ENCODE measurements at places on chromosomes 2 and 18. TPM values are rescaled to one million over a fixed set of nuclear protein-coding genes. Genes with fewer than 3 reads are reported as not detected.

DNA sequence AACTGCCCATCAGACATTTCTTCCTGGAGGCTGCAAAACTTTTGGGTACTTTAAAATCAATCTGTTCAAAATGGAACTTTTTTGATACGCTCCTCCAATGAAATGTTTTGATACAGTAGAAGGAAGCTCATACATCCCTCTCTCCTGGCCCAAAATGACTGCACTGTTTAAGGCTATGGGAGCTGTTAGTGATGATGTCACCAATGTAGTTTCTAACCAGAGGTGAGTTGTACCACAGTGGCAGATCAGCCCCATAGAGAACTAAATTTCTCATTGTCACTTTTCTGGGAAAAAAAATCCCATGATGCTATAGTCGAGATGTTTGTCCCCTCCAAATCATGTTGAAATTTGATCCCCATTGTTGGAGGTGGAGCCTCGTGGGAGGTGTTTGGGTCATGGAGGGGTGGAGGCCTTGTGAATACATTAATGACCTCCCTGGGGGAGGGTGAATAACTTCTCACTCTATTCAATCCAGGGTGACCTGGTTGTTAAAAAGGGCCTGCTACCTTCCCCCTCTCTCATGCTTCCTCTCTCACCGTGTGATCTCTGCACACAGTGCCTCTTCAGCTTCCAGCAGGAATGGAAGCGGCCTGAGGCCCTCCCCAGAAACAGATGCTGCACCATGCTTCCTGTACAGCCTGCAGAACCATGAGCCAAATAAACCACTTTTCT is 117.4 kb upstream of the NPAS2 start:
- no peak for DNase-seq

GRCh38 chr2:177268901-177269300 is 4.4 kb upstream of the NFE2L2 start:
- no peak for DNase-seq

PDE1A gene
- polyA plus RNA-seq: 24.5 TPM

OR6B2 gene
- not detected for polyA plus RNA-seq

GRCh38 chr2:99340669-99341236 is 3.6 kb downstream of the EIF5B start:
- DNase-seq: no peak

- DNase-seq: no peak
Measured at GRCh38 chr2:43019536-43020183, 206.7 kb downstream of the ZFP36L2 start.

IFIH1 gene
- polyA plus RNA-seq: 9.2 TPM

DNA sequence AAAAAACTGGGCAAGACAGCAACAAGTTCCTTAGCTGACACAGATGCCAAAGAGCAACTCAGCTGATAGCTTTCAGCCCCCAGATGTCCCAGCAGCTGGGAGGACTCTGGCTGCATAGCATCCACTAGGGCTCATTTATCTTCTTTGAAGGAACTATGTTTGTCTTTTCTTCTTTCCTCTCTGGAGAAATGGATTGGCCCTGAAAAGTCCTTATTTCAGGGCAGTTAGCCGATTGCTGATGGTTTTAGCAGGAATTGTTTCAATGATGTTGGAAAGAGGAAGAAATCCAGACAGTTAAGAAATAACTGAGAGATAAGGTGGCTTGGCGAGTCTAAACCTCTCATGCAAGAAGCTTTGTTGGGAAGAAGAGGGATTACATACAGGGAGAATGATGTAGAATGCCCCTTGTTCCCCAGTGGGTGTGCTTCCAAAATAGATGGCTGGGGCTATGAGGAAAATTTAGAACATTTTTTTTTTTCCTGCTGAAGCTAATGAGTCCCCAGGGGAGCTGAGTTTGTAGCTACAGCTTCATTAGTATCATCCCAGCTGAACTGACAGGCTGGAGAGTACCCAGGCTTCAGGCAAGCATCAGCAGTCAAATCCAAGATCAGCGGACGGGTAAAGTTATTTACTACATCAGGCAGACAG is 33.6 kb upstream of the SERPINE2 start:
- no peak for DNase-seq

- no peak for DNase-seq
Measured at GRCh38 chr2:225566798-225567197, 167.3 kb downstream of the NYAP2 start.

- no peak for DNase-seq
Measured at GRCh38 chr18:74524097-74524496, 10.2 kb upstream of the CNDP1 start.

GRCh38 chr2:159880729-159881128 is 82.7 kb upstream of the CD302 start:
- DNase-seq: no peak

DNA sequence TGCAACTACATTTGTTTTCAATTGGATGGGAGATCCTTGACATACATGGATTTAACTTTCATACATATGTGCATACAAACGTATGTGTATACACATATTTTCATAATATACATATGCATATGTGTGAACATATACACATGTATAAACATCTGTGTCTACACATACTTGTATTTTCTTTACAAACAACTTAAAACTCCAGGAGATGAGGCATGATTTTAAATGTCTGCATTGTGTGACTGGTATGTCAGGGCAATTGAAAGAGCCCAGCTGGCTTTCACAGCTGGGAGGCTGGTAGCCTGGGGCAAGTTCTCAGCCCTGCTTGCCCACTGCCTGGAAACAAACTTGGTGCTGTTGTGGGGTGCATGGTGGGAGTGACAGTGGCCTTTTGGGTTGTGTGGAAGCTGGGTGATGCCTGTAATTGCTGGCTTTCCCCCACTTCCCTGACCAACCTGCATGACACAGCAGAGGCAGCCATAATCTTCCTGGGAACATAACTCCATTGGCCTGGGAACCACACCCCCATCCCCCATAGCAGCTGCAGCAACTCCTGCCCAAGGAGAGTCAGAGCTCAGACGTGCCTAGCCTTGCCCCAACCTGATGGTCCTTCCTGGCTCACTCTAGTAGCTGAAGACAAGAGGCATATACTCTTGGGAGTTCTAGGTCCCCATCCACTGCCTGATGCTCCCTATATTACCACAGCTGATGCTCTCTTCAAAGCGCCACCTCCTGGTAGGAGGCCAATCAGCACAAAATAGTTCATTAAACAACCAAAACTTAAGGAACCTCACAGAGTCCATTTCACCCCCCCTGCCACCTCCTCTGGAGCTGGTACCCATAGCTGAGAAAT is 158.3 kb downstream of the CERS6 start:
- no peak for DNase-seq

SMYD1 gene
- not detected for polyA plus RNA-seq

- no peak for DNase-seq
Measured at GRCh38 chr18:58649966-58650816, 21.1 kb upstream of the MALT1 start.

- no peak for DNase-seq
Measured at GRCh38 chr18:45040879-45041278, 360.2 kb downstream of the SETBP1 start.

DNA sequence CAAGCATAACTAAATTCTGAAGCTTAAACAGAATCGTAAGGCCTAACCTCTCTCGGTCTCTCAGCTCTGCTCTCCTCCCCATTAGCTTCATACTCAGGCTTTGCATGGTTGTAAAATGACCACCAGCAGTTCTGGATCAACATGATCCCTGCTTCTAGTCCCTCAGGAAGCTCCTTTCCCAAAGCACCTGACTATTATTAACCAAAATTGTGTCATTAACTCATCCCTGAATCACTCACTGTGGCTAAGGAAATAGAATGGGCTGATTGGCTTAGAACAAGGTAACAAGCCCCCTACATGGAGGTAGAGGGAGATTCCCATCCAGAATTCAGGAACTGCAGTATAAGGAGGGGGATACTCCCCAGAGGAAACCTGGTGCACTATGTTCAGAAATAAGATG is 448.3 kb downstream of the ARHGAP15 start:
- DNase-seq: no peak

DNA sequence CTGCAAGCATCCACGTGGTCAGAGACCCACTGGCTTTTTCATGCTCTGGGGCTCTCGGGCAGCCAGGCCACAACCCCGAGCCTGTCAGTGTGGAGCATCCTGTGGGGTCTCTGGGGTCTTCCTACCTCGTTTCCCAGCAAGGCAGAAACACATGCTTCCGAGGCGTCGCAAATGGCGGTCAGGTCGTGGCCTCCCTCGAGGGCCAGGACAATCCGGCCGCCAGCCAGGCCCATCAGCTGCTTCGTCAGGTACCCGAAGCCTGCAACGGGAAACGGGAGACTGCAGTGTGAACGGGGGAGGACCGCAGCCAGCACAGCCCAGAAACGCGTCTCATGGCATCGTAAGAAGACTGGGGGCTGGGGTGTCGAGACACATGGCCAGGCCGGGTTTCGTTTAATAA is 218.7 kb downstream of the TWIST2 start:
- no peak for DNase-seq

EMILIN2 gene
- 13.2 TPM for polyA plus RNA-seq

CIDEA gene
- not detected for polyA plus RNA-seq

GRCh38 chr2:119765433-119766002 is 5.8 kb downstream of the PTPN4 start:
- no peak for DNase-seq

PRSS56 gene
- polyA plus RNA-seq: not detected

ATOH8 gene
- polyA plus RNA-seq: 18.6 TPM

- DNase-seq: no peak
Measured at GRCh38 chr2:186309901-186310300, 176.2 kb upstream of the ZC3H15 start.

GRCh38 chr2:163417596-163418337 is 318.0 kb downstream of the FIGN start:
- DNase-seq: no peak

DNA sequence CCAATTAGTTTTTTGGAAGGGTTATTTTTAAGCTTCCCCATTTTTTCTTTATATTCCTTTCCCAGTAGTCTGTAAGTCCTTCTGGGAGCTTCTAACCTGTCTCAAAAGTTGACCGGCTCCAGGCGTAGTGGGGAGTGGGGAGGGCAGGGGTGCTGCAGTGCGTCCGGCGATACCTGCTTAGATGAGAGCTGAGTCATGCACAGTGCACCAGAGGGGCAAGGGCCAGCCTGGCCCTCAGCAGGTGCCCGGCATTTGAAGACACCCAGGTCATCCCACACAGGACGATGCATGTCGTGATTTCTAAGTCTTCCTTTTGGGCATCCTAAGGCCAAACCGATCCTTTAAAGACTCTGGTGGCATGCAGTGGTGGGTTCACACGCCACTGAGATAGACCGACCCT is 73.4 kb downstream of the TPO start:
- no peak for DNase-seq

CTAGE1 gene
- polyA plus RNA-seq: 0.06 TPM

NT5C1B gene
- polyA plus RNA-seq: 1.2 TPM

DNA sequence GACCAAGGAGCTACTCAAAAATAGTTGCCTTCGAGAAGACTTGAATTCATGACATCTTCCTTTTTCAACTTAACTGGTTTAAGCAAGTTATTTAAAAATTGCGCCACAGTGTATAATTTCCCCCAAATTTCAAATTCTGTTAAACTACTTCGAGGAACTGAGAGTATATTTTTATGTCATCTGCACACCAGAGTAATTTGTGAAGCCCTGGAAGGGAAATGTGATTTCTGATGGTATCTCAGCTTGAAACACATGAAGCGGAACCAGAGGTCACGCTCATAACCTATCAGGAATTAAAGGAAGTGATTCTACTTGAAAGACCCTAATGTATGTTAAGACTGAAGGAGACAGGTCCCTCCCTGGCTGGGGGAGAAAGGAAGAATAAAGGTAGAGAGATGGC is 33.9 kb upstream of the DARS1 start:
- no peak for DNase-seq

- DNase-seq: no peak
Measured at GRCh38 chr2:49152824-49153223, 1.5 kb downstream of the FSHR start.

DNA sequence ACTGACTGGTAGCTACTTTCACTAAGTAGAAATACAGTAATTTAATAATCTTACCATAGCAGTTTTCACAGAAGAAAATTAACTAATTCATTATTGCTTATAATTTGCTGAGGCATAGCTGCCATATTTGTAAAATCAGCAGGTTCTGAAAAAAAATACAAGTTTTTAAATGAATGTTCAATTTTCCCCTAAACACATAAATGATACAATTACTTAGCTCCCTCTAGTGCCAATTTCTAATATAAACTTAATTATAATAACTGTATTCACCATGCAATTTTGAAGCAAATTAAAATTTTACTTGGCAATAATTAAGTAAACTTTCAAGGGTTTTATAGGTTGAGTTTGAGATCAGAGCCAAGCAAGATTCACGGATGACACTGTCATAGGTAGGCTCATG is 1321.6 kb upstream of the ACVR2A start:
- no peak for DNase-seq

DNA sequence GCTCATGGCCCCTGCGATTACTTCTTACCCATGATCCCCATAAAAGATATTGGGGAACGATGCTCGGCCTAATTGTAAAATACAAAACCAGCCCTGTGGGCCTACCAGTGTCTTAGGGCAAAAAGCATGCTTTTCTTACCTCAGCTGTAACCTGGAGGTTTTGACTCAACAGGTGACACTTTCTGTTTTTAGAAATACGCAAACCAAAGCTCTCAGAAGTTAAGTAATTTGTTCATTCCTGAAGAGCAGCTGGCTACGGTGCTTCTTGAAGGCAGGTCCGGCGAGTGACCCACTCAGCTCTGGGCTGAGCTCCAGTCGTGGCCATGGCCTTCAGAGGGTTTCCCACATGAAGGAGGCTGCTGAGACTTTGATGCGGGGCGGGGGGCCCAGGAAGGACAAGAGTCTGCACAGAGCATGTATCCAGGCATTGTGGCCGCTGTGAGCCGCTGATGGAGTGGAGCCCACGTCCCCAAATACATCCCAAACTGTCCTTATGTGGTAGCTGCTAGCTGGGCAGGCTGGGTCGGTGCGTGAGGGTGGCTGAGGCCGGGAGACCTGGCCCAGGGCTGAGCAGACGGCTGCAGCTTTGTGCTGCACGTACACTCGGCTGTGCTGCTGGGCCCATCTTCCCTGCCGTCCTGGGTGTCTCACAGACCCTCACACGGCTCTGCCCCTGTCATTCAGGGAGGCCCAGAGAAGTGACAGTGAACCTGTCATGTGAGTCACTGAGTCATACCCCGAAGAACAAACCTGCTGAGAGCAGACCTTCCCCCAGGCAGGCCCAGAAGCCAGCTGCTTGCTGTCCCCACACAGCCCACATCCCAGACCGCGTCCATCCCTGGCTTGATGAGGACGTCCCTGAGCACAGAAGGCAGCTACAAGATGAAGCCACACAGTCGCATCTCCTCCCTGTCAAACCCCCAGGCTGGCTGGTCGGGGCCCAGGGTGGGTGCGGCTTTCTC is 34.1 kb downstream of the ITGB1BP1 start:
- no peak for DNase-seq

CCBE1 gene
- polyA plus RNA-seq: 35.6 TPM

All from left renal cortex interstitium (tissue), 4 donors.